Fibroblast of skin of scalp (primary cell): ENCODE measurements at places on chromosomes 3 and 15.
A peak's percentile ranks its signal among the peaks of the same experiment; 100 is the strongest.

- DNase-seq: peak; percentile 49
These were observed 117.6 kb upstream of the EIF1B start for GRCh38 chr3:40191850-40192448.

DNA sequence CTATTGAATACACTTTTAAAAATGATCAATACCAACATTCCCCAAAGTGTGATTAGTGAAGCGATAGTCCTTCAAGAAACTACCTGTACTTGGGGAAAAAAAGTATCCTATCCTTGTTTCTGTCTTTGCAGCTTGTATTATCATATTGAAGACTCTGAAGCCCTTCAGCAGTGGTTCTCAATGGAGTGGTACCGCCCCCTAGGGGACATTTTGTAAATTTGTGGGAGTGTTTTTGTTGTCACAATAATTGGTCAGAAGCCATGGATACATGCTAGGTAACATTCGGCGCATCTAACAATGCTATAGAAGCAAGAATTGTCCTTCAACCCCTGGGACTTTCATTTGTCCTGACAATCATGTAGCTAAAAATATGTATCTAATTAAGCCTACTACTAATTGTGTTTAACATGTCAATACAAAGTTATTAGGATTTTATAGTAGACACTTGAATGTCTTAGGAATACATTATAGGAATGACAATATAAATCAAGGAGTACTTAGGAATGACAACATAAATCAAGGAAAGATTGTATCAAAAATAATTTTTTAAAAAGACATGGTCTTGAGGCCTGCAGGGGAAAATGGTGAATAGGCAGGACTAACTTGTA is 53.7 kb downstream of the NMD3 start:
- peak; percentile 65 for DNase-seq

DNA sequence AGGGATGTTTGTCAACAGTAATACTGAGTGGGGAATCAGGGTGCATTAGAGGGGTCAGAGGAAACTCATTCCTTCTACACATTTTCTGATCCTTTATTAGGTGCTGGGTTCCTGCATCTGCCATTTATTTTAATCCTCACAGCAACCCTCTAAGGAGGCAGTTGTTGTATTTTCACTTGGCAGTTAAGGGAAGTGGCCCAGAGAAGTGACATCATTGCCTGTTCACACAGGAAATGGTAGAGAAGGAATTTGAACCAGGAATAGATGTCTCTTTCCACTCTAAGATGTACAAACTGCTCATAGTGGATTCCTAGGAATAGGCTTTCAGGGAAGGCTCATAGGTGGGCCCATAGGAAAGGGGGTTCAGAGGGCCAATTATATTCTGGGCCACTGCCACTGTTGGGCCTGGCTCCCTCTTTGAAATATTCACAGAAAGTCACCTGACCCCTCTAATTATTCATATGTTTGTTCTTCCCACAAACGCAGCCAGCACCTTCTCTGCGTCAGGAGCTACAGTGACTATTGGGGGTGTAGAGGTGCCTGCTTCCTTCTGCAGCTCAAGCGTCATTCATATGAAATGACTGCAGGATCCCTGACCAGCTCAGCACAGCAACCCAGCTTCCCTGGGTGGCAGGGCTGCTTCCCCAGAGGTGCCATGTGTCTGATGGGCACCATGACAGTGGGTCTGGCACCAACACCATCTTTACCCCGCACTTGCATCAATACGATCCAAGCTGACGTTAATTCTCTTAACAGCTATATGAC is 163.9 kb upstream of the SMAD3 start:
- peak; percentile 66 for DNase-seq

DNA sequence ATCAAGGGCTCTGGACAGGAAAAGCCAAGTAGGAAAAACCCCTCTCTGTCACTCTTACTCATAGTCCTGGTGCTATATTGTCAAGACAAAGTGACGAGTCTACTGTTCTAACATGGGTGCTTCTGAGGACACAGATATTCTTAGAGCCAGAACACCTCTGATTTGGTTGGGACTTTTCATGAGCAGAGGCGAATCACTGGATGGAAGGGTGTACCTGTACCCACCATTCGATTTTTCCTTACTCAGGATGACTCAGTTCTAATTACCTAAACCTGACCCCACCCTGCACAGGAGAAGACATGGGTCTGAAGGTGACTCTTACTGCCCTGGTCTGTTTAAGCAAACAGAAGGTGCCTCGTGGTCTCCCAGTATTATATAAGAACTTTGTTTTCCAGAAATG is 58.5 kb downstream of the ABCC5 start:
- DNase-seq: no peak

DNA sequence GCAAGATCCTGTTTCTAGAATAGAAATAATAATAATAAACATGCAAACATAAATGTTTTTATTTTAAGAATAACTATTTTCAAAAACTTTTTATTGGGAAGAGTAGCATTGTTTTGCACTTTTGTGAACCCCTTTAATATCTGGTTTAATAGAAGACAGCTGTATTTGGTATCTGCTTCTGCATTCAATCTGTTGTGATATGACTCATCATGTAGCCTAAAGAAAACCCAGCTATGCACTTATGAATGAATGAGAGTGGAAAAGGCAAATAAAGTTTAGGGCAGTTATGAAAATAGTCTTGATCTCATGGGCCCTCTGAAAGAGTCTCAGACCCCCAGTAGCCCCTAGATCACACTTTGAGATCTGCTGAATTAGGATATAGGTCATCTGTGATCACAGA is 100.4 kb upstream of the PPP2R3A start:
- no peak for DNase-seq

DNA sequence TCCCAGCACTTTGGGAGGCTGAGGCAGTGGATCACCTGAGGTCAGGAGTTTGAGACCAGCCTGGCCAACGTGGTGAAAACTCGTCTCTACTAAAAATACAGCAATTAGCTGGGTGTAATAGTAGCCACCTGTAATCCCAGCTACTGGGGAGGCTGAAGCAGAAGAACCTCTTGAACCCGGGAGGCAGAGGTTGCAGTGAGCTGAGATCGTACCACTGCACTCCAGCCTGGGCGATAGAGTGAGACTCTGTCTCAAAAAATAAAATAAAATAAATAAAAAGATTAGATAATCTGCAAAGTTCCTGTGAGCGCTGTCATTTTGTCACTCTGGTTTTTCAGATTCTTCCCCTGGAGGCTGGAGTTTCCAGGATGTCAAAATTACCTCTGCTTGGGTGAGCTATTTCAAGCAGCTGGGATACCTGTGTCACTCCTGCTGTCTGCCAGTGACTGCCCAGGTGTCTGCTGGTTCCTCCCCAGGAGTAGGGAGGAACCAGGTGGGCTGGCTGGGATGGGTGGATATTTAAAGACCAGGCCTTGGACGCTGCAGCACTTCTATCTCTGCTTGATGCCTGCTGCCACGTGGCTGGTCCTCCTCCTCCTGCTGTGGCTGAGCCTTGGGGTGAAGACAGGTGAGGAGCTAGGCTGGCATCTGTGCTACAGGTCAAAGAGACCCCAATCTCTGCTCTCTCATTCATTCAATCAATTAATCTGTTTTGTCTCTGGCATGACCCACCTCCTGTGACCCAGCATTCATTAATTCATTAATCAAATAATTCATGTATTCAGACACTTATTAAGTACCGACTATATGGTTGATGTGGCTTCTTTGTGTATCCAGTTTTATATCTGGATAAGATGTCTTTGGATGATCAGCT is 19.5 kb upstream of the MUC20 start:
- DNase-seq: no peak

DNA sequence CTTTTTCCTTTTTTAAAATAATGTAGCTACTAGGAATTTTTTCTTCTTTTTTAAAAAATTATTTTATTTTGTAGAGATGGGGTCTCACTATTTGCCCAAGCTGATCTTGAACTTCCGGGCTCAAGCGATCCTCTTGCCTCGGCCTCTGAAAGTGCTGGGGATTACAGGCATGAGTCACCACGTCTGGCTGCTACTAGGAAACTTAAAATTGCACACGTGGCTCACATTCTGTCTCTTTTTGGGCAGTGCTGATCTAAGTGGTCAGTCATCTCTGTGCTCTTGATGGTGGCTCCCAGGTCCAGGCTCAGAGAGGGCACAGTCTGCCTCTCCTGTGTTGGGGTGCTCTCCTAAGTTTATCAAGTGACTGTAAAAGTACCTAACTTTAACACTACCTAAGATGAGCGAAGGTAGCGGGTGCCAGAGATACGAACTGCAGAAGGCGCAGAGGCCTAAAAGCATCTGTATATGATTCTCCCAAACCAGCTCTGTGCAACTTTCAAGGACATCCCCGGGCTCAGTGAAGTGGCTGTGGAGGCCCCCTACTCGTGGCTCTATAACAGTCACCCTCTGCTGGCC is 52.9 kb upstream of the SEC13 start:
- peak; percentile 67 for DNase-seq

DNA sequence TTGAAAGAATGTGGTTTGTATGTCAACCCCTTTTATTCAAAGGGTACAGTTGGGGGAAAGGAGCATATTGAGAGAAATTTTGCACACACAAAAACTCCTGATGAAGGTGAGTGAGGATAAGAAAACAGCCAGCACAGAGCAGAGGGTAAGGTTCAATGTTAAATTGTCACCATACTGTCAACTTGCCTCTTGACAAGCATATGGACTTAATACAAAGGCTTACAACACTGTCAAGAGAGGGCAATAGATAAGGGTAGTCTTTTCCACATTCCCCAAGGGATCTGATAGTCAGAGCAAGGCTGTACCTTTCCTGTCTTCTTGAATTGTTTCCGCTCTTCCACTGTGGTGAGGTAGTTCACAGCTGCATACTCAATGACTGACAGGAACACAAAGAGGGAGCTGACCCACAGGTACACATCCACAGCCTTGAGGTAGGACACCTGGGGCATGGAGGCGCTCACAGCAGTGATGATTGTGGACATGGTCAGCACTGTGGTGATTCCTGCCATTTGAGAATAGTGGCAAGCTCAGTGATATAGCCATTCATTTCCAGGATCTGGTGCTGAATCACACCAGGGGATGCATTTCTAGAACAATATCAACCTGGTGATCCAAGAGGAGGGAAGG is 20.4 kb upstream of the RIOX2 start:
- DNase-seq: no peak

DNA sequence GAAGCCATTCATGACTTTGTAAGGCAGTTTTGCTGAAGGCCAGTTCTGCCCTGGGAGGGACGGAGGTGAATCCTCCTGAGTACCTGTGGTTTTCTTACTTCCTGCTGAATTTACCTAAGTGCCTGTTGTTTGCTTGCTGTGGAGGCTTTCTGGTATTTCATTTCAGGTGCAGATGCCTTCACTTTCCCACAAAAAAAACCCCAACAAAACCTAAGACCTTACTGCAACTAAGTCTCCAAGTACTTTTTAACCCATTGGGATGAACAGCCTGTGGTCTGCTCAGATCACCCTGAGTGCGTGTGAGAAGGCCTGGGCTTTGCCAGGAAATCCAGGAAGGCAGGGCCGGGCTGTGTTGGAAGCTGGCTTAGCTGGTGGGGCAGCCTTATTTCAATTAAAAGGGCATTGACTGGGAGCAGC is 65.3 kb downstream of the IGF1R start:
- DNase-seq: no peak

DNA sequence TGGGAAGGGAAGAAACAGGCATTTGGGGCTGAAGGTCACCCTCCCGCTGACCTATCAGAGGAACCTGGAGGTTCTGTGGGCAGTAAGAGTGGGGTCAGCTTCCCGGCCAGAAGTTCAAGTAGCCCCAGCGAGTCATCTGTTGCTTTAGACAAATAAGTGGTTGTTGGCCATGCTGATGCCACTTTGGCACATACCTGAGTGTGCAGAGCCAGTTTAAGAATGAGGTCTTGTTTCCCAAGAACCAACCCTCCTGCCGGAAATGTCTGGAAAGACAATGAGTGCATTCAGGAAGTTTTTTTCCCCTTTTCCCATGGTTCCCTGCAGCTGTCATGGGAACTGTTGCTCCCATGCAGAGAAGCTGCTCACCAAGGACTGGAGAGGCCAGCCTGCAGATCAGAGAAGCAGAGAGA is 166.7 kb downstream of the ZNF621 start:
- DNase-seq: no peak
